ENCODE measurements at places on chromosomes 3 and 15.

GRCh38 chr3:19221081-19221480 is 72.8 kb downstream of the KCNH8 start:
- no peak for DNase-seq

DNA sequence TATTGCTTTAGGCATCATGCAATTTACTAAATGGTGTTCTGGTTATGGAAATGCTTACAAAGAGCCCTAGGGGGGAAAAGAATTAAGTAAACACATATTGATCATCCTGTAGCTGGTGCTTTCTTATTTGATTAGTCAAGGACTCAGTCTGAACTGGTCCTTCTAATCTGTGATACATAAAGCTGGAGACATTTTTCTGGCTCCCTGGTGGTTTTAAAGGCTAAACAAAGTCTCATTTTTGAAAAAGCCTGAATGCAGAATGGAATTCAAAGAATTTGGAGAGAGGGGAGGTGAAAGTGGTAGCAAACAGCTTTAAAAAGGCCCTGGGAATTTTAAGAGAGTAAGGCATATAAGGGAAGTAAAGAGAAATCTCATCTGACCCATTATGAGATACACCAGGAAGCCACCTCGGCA is 149.7 kb downstream of the RBMS3 start:
- no peak for DNase-seq

- no peak for DNase-seq
Measured at GRCh38 chr3:10772271-10773161, 43.5 kb upstream of the SLC6A11 start.

DNA sequence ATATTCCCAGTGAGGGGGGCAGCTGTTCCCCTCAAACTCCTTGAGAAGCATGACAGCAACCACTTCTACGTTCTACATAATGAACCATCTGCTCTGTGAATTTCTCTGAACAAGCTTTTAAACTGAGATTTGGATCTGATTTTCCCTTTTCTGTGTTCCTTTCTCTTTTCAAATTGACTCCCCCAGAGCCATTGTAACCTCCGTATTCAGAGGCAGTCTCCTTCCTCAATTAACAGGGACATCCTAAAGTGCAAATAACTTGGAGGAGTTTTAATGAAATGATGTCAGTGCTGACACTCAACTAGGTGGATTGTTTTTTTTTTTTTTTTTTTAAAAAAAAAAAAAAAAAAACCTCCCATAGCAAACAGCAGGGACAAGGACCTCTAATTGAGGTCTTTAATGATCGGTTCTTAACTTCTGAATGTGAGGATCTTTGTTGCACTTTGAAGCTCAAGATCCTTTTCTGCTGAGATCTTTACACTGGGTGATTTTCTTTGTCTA is 48.8 kb downstream of the ADAMTS9 start:
- no peak for DNase-seq

Measured in stimulated activated CD4-positive, alpha-beta T cell treated with anti-CD3 and anti-CD28 coated beads, Interleukin-1b, Interleukin-23, amount 100 ng/mL, for 48 hours (primary cell).